ENCODE measurements at places on chromosomes 3 and 15.
A peak's percentile ranks its signal among the peaks of the same experiment; 100 is the strongest.

DNA sequence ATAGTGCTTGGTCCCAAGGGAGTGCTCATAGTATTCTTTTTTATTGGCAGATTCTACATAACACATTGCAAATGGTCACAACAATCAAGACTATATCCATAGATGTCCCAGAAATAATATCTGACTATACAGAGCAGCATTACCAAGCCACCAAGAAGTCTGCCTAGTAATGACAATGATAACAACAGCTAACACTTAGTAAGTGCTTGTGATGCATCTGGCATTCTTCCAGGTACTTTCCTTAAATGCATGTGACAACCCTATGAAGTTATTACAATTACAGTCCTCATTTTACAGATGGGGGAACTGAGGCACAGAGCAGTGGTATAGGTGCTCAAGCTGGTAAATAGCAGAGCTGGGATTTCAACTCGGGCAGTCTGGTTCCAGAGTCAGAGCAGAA lies 49.6 kb upstream of the ICE2 start:
- no peak for DNase-seq

DNA sequence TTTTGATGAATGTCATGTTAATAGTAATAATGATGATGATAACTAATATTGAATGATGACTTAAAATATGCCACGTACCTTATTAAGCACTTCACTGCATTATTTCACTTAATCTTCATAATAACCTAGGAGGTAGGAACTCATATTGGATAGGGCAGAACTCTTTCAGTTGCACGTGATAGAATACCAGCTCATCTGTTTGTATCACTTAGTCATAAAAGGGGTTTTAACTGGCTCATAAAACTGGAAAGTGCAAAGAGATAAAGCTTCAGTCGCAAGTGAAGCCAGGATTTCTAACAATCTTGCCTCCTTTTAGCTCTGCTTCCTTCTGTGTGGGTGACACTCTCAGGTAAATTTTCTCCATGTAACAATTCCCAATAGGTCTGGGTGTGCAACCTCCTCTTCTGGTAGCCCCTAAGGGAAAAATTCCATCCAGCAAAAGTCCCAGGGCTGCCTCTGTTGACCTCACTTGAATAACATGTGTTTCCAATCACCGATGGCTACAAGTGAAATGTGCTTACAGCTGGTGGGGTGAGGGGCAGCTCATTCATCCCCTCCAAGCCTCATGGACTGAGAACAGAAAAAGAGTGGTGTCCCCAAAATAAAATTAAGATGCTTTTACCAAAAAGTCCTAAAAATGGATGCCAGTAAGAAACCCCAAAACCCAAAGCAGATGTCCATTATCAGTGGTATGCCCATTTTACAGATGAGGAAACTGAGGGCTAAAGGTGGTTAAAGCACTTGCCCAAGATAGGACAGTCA lies 9.3 kb downstream of the GXYLT2 start:
- no peak for DNase-seq

GRCh38 chr3:58824285-58824684 lies 157.7 kb upstream of the FAM3D start:
- DNase-seq: peak; percentile 17

- no peak for DNase-seq
Observed at GRCh38 chr3:157810924-157811718, 295.1 kb downstream of the SHOX2 start.

DNA sequence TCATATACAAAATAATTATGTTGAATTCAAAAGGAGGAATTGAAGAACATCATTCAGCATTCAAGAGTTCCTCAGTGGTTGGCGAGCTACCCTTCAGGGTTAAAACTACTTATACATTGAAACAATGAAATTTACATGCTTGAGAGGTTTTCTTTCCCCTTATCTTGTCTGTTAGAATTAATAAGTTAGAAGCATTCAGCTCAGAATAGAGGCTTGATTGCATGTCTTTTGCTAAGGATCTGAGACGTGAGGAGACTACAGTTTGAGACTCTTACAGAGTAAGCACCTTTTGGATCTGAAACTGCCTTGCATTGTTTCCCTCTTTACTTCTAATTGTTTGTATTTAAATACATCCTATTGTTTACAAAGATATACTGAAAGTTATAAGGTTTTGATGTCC lies 157.6 kb downstream of the NSUN3 start:
- no peak for DNase-seq

DNA sequence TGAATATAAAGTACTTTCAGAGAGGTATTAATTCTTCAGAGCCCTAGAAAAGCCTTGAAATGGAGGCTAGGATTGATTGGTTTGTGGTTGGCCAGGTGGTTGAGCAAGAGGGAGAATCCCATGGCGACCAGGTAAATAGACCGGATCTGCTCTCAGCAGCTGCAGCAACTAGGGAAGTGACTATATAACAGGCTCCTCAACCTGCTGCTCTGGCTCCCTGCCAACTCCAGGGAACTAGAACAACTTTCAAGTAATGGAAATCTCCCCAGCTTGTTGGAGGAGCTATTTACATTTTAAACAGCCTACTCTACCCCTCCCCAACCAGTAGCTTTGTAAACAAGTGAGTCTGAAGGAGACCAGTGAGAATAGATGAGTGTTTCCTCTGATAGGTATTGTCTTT lies 121.8 kb upstream of the CADM2 start:
- DNase-seq: no peak

DNA sequence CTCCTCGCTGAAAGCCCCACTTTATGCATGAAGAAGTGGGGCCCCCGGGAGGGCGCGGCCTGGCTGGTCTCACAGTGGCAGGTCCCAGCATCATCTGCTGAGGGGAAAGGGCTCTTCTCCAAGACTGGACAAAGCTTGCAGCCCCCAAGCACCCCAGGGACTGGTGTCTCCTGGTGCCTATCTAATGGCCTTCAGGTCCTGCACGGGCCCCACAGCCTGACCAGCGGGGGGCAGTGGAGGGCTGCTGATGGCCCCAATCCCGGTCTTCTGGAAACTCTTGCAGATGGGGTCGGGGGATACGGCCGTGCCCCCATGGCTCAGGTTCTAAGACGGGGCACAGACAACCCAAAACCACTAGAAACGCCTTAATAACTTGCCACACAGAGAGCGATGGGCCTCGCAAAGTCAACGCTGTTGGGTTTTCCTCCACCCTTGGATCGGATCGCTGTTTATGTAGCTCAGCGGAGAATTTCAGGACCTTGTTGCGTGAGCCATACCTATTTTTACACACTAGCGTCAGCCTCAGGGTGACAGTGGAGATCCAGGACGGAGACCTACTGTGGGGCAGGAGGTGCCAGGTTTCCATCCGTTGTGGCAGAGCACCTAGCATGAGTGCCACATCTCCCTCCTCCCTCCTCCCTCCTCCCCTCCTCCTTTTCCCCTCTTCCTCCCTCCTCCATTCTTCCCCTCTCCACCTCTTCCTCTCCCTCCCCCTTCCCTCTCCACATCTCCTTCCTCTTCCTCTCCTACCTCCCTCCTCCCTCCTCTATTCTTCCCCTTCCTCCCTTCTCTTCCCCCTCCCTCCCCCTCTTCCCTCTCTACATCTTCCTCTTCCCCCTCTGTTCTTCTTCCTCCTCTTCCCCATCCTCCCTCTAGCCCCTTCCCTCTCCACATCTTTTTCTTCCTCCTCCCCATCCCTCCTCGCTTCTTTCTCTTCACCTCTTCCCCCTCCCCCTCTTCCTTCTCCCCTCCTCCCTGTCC lies 79.3 kb upstream of the ALDH1L1 start:
- DNase-seq: peak; percentile 24

DNA sequence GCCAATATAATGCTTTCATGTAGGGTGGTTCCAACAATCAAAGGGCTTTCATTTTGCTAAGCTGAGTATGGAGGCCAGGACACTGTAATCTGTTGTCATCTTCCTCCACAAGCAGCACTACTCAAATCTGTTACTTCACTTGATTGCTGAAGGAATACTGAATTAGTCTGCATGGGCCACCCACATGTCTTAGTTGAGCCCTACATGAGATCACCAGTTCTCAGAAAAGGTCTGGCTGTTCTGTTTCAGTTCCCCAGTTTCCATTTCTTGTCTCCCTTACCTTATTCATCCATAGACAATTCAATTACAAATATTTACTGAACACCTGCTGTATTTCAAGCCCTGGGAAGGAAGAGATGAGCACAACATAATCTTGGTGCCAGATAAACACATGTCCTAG lies 119.2 kb downstream of the FHIT start:
- DNase-seq: no peak

DNA sequence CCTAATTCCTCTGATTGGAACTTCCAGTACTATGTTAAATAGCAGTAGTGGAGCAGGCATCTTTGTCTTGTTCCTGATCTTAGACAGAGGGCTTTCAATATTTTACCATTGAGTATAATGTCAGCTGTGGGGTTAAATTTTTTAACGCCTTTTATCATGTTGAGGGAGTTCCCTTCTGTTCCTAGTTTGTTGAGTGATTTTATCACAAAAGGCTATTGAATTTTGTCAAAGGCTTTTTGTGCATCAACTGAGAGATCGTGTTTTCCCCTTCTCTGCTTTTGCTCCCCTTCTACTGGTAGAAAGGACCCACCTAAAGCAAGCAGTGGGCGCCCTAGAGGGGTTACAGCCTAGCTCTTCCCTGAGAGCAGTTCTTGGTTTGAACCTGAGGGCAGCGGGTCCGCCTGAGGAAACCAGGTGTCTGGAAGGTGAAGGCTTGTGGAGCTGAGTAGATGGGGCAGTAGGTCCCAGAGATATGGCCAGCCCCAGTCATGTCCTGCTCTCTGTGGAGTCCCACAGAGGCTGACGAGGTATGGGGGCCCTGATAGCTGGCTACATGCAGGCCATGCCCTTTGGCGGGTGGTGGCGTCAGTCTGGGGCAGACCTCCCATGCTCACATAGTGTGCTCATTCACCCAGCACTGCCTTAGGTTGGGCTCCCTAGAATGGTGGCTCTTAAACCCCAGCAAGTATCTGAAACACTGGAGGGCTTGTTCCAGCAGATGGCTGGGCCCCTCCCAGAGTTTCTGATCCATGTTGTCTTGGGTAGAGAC lies 11.3 kb downstream of the HDAC11 start:
- no peak for DNase-seq

GRCh38 chr3:38121832-38122461 lies 15.0 kb downstream of the ACAA1 start:
- DNase-seq: no peak

DNA sequence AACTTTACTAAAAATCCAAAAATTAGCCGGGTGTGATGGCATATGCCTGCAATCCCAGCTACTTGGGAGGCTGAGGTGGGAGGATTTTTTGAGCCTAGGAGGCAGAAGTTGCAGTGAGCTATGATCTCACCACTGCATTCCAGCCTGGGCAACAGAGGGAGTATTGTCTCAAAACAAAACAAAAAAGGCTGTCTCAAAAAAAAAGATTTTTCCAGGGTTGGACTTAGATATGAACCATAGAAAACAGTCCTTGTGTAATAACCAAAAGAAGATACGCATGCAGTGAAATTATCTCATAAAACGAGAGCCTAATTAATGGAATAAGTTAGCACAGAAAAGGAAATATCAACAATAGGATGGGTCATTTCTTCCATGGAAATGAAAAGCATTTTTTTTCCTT lies 320.4 kb upstream of the RASGRP1 start:
- DNase-seq: no peak

- peak; percentile 45 for DNase-seq
Observed at GRCh38 chr15:28086175-28086703, 12.9 kb downstream of the OCA2 start.

DNA sequence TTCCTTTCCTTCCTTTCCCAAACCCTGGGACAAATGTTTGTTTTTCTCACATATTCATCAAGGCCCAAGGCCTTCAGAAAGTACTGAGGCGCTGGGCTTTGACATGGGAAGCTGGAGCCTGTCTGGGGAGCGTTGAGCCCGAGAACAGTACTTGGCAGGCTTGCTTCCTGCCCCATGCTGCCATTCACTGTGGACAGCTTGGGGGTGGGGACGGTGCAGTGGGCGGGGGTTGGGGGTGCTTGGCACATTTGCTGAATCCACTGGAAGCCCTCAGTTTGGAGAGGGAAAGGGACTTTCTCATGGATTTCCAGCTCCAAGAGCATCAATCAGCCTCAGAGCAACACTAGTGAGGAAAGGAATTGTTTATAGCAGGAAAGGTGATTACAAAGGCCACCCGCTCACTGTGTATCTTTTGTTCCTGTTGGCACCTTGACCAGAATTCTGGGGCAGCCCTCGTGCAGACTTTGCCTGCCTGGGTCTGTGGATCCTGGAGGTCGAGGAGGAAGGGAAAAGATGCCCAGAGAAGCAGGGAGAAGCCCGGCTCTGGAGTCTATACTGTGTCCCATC lies 199.8 kb upstream of the RGMA start:
- no peak for DNase-seq

DNA sequence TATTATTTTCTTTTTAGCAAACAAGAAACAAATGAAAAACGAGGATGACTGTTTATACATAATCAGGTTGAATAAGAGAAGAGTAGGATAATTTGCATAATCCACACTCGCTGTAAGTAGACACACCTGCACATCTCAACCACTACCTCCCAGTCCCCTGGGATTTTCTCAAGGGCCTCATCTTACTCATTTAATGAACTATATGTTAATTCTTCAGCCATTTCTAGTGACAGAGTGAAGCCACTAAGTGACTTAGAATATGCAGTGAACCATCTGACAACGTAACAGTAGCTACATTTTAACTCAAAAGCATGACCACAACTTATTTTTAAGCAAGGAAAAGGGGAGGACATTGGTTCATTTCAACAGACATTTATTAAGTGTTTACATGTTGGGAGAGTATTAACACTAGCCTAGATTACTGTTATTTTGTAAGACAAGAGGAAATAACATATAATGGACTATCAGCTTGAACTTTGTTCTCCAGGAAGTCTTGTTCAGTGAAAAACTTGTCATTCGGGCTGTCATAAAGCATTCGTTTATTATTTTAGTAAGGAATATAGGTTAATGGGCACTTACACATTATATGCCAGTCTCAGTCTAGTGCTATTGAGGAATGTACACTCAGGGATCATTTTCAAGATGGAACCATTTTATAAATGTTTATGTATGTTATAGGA lies 173.0 kb upstream of the ROBO2 start:
- no peak for DNase-seq

DNA sequence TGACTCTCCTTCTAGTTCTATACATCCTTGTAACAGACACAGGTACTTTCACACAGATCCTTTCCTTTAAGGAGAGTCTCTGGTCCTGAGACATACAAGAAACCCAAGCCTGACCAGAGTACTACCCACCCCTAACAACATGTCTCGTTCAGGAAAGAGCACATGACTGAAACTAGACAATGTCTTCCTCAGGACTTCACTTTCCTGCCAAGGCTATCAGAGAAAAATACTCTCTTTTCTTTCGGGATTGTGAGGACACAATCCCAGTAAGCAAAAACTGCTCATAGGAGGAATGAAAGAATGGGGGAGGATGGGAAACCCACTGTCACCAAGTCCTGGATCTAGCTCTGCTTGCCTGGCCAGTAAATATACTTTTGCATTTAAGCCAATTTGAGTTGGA lies 11.5 kb upstream of the ANKRD28 start:
- DNase-seq: no peak

DNA sequence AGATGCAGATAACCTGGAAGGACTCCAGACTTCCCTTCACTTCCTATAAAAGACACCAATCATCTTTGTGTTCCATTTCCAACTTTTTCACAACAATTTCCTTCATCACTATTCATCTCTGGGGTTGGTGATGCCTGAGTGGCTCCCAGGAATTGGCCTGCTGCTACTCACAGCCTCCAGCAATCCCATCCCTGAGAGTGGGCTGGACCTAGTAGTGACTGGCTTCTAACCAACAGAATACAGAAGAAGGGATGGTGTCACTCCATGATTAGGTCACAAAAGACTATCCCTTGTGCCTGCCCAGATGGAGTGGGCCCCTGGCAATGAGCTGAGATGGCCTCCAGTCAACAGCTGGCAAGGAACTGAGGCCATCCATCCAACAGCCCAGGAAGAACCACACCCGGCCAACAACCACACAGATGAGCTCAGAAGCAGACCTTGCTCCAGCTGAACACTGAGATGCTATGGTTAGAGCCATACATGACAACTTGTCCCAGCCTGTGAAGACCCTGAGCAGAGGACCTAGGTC lies 20.9 kb downstream of the OCA2 start:
- no peak for DNase-seq

All from activated naive CD8-positive, alpha-beta T cell treated with anti-CD3 and anti-CD28 coated beads for 36 hours (primary cell).